ENCODE measurements at places on chromosomes 12 and 14.

DNA sequence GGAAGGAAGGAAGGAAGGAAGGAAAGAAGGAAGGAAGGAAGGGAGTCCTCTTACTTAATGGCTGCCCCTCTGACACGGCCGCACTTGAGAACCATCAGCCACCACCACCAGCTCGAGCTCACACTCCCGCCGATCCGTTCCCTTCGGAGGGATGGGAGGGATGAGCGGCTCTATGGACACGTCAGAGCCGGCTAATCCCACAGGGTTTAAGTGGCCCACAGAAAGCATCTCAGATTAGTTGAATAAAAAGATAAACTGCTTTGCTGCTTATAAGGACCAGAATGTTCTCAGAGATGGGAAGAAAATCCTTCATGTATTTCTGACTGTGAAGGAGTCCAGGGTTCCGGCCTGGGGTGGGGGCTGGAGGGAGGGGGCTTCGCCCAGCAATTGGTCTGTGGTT, 31.1 kb downstream of the PRIMA1 start:
- no peak for DNase-seq

DNA sequence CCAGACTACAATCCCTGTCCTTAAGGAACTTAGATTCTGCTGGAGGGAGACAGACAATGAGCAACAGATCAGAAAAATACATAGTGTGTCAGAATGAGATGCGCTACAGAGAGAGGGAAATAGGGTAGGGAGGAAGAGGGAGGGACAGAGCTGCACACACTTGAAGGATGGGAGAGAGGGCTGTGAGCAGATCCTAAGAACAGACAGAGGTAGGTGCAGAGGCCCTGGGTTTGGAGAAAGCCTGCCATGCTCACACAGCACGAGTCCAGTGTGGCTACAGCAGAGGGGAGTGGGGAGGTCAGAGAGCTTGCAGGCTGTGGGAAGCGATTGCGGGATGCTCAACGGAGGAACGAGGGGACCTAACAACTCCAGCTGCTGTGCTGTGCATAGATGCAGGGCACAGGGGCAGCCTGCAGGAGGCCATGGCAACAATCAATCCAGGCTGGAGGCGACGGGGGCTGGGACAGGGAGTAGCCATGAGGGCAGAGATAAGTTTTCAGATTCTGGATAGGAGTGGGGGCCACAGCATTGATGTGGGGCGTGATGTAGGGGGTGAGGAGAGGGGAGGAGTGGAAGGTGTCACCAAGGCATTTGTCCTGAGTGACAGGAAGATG, 20.7 kb downstream of the FAIM2 start:
- no peak for DNase-seq

DNA sequence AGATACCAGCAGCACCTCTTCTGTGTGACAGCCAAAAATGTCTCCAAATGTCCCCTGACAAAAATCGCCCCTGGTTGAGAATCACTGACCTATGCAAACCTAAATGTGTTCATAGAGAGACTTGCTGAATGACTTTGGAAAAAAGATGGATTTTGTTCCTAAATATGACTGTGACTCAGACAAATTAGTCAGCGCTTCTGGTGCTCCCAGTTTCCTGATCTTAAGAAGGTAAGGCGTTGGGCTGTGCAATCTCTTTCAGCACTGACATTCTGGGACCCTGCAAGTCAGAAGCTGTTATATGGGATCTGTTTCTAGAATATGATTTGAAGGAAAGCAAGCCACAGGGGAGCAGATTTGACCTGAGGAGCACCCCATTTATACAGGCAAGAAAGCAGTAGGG, 90.6 kb upstream of the PWP1 start:
- DNase-seq: no peak

DNA sequence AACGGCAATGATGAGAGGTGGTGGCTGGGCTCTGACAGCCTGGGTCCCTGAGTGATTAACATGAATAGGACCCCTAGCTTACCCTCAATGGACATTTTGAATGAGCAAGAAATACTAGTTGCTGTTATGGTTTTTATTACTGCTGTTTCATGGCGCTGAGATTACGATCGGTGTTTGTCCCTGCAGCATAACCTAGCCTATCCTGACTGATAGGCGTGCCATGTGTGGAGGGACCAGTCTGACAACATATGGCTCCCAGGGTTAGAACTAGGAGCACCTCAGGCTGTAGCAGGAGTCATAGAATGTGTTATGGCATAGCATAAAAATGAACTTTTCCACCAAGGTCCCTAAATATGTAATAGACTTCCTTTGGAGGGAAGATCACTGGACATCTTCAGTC, 137.5 kb upstream of the HIF1A start:
- no peak for DNase-seq

DNA sequence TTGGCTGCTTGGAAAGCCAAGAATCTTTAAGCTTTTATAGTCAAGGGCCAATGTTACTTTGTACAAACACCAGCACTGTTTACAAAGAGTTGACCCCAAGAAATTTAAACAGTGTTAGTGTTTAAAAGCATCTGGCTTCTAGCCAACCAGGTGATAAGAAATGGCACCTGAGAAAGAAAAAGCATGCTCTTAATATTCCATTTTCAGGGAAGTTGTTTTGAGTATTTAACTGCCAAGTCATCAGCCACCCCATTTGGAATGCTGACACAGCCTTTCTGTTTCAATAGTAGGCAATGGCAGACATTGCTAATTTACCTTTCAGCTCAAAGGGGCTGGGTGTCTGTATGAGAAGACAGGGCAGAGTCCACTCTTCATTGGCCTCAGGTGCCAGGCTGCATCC, 3.7 kb upstream of the SLC35F4 start:
- no peak for DNase-seq

DNA sequence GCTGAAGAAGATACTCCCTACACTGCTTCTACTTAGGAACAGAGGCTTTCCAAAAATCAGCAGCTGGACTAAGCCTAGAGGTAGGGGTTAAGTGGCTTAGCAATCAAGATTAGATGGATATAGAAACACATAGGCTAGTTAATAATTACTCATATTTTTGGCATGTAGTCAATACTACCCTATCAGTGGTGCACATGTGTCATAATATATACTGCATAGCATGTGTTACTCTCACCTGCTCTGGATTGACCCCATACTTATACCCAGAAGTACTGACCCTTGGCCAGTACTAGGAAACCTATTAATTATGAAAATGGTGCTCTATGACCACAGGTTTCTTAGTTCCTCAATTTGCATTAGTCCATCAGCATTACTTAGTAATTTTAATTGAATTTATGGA, 528.4 kb upstream of the LMO3 start:
- no peak for DNase-seq

DNA sequence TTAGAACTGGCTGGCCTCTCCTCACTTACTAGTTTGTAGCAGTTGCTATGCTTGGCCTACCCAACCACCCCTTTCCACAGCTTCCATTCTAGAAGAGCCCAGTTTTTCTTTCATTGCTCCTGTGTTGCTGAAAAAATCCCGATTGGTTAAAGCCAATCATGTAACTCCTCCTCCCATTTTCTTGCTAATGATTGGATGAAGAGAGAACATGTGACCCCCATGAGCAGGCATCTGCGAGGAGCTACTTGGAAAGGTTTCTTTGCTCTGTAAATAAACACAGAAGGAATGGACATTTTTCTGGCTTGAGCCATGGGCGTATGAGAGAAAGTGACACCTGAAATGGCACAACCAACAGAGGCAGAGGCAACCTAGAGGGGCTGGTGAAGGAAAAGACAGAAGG, 773.8 kb upstream of the TBX3 start:
- DNase-seq: no peak

GRCh38 chr12:68498736-68499135, 112.0 kb upstream of the RAP1B start:
- DNase-seq: no peak

DNA sequence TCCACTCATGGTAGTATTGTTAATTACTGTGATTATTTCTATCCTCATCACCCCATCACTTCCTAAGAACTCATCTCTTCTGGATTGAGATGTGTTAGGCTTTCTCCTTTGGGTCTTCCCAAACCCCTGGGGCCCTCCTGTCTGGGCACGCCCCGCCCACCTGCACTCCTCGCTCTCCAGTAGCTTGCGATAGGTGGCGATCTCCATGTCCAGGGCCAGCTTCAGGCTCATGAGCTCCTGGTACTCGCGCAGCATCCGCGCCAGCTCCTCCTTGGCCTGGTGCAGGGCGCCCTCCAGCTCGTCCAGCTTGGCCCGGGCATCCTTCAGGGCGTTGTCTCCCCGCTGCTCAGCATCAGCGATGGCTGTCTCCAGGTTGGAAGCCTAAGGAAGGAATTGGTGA, 6.8 kb downstream of the KRT71 start:
- no peak for DNase-seq

DNA sequence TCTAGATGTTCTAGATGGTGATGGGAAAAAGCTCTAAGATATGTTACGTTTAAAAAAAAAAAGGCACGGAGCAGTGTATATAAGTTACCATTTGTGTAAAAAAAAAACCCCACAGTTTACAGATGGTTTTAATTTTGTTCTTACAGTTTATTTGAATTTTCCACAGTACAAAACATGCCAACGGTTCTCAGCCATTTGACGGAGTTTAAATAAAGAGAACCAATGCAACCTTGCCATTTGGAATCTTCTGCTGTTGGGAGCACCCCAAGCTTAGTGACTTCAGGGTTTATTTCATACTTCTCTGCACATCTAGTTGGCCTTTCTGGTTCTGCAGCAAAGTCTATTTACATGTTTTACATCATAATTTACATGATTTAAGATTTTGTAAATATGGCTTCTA, 7.7 kb upstream of the HPD start:
- no peak for DNase-seq

DNA sequence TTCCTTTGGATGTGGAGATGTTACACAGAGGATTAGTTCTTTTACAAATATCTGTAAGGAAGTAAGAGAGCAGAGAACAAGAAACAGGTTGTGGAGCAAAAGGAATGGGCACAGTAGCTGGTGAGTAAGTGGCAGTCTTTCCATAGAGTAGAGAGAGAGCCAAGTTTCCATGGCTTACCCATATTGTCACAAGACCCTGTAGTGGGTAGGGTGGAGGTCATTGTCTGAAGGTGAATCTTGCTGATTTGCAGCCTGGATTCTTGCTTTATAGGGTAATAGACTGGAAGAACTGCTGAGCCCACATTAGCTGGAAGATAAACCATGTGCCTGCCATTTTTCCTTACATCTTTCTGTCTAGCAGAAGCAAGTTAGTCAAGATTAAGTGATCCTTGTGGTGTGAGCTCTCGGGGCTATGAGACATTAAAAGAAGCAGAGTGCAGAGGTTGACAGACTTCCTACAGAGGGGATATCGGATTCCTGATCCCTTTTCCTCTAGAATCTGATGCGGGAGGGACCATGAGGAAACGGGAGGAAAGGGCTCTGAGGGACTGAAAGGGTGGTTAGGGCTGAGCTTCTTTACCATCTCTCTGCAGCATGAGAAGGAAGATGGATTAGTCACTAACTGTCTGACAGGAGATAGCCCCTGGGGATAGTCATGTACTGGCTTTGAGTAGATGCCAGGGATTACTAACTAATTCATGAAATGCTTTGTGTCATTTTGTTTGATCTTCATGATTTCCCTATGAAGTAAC, 44.0 kb upstream of the LRTM2 start:
- no peak for DNase-seq

- DNase-seq: no peak
These were observed 414.9 kb downstream of the APAF1 start for GRCh38 chr12:99059824-99060511.

DNA sequence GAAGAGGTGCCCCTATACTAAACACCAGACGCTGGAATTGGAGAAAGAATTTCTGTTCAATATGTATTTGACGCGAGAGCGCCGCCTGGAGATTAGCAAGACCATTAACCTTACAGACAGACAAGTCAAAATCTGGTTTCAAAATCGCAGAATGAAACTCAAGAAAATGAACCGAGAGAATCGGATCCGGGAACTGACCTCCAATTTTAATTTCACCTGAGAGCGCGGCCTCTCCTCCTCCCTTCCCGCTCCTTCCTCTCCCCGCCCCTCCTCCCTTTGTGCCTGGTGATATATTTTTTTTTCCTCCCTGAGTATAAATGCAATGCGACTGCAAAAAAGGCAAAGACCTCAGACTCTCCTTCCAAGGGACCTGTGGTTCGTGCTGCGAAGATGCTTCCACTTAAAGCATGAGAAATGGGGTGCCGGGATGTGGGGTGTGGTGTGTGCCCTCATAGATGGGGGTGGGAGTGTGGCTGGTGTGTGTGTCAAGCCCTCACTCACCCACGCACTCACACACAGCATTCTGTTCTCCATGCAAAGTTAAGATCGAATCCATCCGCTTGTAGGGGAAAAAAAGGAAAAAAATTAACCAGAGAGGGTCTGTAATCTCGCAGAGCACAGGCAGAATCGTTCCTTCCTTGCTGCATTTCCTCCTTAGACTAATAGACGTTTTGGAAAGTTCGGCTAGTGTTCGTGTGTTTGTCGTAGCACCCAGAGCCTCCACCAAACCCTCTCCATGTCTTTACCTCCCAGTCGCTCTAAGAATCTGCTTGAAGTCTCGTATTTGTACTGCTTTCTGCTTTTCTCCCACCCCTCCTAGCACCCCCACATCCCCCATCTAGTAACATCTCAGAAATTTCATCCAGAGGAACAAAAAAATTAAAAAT, 4.5 kb downstream of the HOXC10 start:
- no peak for DNase-seq

DNA sequence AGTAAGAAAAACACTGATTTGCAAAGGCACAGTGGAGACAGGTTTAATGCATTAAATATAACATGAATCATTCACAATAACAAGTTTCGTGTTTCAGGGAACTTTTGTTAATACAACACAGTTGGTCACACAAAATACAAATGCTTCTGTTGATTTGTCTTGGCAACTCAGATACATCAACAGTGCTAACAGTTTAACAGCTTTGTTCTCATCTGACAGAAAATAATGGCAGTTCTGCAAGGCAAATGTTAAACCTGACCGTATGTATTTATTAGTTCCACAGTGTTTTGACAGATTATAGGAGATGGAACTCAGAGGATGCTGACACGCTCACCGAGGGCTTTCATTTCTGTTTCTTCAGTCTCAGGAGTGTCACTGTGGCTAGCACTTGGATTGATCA, 350.7 kb downstream of the PRKD1 start:
- no peak for DNase-seq

- DNase-seq: peak; percentile 17
These were observed 51.4 kb downstream of the A2M start for GRCh38 chr12:9064201-9064814.

GRCh38 chr12:70485704-70486103, 119.6 kb downstream of the KCNMB4 start:
- no peak for DNase-seq

DNA sequence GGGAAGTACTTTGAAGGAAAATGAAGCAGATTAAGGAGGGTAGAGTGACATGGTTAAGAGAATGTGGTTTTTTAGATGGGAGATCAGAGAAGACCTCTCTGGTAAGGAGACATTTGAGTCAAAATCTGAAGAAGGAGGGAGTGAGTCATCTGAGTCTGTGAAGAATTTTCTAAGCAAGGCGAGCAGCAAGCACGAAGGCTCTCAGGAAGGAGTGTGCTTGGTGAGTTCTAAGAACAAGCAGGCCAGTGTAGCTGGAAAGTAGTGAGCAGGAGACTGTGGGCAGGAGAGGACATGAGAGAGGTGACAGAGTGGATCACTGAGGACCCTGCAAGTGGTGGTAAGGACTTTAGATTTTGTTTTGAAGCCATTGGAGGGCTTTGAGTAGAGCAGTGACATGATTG, 76.3 kb upstream of the FUT8 start:
- peak; percentile 62 for DNase-seq

GRCh38 chr14:33556382-33557121, 394.3 kb downstream of the EGLN3 start:
- no peak for DNase-seq
